ENCODE measurements at places on chromosomes 6 and 20.

GRCh38 chr6:18693881-18694280, 306.7 kb downstream of the RNF144B start:
- no peak for DNase-seq

DNA sequence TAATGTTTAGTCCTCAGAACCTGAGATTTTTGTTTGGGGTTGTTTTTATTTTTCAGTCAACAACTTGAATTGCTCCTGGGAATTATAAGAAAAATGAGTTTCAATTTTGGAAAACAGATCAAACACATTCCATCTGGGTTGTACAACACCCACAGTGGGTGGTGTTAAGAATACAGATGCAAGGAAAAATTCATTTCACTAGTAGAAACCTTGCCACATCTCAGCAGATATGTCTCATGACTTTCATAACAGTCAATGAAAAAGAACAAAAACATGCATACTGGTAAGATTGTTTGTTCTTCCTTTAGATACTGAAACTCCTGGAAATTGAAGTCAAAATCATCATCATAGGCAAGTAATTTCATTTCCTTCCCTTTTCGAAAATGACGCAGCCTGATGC, 78.9 kb downstream of the MOXD1 start:
- DNase-seq: no peak

GRCh38 chr6:43627008-43627825, 1.8 kb downstream of the GTPBP2 start:
- DNase-seq: peak; percentile 46

GRCh38 chr6:40802481-40802880, 215.3 kb upstream of the LRFN2 start:
- DNase-seq: no peak

DNA sequence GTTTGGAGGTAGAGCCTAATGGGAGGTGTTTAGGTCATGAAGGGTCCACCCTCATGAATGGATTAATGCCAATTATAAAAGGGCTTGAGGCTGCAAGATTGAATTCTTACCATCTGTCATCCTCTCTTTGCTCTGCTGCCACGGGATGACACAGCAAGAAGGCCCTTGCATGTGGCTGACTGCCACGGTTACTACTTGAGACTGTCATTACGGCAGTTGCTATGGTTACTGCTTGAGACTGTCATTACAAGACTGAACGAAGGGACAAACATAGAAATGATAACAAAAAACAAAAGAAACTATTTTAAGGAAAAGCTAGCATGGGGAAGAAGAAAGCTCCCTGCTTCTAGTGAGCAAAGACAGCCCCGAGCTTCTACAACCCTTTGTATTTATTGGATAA, 715.0 kb downstream of the TFAP2A start:
- DNase-seq: no peak

GRCh38 chr6:52594221-52594620, 17.4 kb upstream of the TRAM2 start:
- no peak for DNase-seq

DNA sequence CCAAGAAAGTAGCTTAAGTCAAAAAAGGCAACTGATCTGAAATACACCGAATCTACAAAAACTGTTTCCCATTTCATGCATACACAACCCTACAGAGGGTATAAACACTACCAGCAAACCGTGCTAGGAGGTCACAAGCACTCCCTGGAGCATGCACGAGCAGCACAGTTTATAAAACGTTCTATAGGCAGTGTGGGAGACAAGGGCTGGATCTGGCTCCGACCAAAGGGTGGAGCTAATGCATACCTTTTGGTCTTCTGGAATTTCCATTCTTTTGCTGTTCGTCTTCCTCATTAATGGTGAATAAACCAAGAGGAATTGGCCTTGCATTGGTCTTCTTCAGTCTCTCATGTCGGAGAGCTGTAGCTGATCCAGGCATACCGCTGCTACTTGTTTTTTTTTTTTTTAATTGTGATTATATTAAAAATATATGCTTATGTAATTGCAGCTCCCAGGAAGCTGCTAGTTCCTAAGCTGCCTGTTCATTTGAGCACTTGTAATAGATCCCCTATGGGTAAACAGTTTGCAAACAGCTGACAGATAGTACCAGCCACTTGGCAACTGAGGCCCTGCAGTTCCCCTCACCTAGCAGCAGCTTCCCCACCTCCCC, 24.5 kb downstream of the MAP7 start:
- no peak for DNase-seq

DNA sequence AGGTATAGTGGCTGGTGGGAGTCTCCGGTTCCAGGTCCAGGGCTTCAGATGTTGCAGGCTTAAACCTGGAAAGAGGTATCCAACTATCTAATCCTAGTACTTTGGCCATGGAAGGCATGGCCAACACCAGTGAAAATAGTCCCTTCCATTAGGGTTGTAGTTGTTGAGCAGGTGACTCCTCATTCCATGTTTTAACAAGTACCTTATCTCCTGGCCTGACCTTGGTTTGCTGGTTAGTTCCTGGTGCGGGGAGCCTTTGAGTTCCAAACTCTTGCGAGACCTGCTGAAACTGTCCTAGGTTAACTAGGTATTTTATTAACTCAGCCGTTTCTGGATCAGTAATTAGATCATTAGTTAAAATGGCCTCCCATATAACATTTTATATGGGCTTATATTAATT, 165.1 kb upstream of the PROKR2 start:
- DNase-seq: no peak

DNA sequence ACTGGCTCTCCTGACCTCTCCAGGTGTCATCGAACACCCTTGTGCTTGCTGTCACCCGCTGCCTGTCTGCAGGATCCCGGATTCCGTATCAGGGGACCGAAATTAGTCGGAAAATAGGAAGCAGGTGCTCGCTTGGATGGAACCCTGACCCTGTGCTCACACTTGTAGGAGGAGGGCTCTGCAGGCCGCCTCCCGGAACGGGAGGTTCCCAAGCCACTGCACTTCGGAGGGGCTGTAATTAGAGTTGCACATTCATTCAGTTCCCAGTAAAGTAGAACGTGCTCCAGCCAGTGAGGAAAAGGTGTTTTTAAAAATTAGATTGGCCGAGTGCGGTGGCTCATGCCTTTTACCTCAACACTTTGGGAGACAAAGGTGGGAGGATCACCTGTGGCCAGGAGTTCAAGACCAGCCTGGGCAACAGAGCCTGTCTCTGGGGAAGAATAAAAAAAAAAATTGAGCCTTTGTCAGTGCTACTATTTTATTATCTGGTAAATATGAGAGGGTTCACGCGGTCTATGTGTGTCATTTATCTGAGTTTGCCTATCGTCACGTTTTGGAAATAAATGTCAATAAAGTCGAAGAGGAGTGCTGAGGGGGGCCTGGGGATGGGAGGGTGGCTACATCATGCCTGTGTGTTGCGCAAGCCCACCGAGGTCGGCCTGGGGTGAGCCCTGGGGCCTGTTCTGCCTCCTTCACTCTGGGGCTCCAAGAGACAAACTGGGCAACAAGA, 1.5 kb upstream of the GMEB2 start:
- peak; percentile 78 for DNase-seq

DNA sequence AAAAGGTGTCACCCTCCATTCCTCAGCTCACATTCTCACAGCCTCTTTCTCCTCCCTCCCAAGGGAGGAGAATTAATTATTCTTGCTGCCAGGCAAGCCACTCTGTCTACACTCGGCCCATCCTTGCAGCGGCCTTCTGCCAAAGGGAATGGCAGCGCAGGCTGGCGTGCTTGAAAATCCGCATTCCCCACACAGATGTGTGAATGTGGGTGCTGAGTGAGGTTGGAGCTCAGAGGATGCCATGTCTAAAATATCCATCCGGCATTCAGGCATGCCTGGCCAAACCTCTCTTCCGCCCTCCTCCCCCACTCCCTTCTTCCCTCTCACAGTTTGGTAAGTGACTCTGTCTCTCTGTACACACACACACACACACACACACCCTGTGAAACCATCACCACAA, 27.7 kb downstream of the PNPLA1 start:
- no peak for DNase-seq

GRCh38 chr6:137697267-137697938, 169.7 kb upstream of the TNFAIP3 start:
- DNase-seq: no peak

GRCh38 chr6:19753826-19754225, 83.3 kb upstream of the ID4 start:
- DNase-seq: no peak

GRCh38 chr6:23478312-23478711, 647.7 kb upstream of the NRSN1 start:
- DNase-seq: no peak

GRCh38 chr6:101296169-101296960, 97.1 kb upstream of the GRIK2 start:
- no peak for DNase-seq

DNA sequence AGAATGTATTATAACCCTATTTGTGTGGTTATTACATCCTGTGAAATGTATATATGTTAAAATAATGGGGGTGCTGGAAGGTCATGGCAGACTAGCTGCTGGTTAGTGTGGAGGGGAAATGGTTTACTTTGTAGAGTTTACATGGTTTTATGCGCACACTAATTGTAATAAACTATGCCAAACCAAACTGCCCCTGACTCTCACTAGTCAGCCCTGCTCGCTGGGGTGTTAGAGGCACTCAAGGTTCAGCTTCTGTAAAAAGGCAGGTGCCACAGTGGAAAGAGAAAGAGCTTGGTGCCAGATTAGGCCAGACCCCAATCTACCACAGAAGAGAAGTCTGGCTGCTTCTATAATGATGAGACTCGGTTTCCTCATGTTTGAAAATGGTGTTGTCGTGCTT, 52.7 kb downstream of the GOPC start:
- DNase-seq: peak; percentile 43

DNA sequence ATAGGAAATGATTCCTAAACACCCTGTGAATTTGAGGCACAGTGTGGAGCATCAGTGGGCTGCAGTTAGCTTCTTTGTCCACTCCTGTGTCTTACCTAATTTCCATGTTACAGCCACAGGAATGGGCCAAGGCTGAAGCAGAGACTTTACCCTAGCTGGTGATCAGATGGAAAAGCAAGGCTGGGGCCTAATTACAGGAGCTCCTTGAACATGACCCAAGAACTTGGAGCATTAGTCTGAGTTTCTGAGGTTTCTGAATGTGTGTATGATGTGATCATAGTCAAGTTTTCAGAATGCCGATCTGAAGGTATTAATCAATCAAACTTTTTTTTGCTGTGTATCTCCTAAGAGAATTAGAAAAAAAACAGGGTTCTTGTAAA, 18.0 kb downstream of the HECA start:
- no peak for DNase-seq

DNA sequence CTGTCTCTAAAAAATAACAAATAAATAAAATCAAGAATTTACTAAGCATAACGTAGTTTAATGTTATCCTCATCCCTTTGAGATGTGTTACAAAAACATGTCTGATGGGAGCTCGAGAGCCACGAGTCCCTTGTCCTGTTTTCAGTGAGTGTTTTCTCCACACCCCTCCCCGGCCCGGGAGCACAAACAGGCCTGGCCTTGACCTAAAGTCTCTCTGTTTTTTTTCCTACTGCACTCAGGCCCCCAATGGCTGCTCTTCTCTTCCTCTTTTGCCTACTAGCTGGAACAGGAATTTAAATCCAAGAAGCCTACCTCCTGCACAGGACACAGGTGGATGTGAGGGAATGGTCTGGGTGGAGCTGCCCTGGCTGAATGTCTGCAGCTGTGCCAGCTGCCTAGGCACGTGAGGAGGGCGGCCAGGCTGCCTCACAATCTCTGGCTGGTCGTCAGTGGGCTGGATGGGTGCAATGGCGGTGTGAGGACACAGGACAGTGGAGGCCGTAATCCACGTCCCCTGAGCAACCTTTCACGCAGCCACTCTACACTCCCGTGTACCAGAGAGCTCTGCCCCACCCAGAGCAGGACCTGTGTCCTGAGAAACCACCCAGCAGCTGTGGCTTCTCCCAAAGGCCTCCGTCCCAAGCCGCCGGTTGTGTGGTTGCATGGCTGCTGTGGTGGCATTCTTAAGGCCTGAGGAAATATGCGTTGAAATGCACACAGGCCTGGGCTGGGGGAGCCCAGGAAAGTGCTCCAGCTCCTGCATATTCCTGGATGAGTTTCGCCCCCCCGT, 117.5 kb downstream of the FAM120B start:
- DNase-seq: no peak

GRCh38 chr6:144197919-144198318, 47.6 kb downstream of the STX11 start:
- DNase-seq: peak; percentile 31

DNA sequence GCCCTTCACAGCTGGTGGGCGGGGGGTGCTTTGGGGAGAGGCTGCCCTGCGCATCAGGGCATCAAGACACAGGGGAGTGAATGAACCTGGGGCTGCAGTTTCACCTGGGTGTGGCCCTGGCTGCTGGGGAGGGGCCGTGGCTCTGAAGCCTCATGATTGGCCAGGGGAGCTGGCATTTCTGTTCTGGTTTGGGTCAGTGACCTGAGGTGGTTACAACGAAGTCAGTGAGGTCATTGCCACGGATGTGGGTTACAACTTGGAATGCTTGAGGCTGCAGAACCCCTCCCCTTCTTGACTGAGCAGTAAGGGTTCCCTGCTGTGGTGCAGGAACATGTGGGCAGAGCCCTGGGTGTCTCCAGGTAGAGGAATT, 3.0 kb downstream of the TCEA2 start:
- peak; percentile 89 for DNase-seq

DNA sequence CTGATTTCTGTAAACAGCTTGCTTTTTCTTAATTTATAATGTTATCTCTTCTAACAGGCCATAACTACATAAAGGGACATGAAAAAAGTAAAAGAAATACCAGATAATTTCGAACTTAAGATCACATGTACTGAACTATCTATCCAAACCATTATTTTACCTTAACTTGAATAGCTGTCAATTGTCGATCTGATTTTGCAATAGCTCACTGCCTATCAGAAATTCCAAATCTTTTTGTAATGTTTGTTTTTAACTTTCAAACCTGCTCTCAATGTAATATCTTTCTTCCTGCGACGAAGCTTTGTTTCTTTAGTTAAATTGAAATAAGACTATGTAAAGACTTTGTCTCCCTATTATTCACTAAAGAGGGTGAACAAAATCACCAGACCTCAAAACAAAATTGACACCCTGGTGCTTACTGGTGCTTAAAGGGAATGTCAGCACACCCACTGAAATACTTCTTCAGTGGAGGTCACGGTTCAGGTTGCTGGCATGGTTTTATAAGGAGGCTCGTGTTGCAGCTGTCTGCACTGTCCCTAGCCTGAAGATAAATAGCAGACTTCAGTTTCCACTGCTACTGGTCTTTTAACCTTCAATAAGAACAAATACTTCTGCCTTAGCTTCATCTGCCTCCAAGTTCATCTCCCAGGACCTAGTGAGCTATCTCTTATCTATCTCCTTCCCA, 117.5 kb upstream of the QKI start:
- DNase-seq: no peak

DNA sequence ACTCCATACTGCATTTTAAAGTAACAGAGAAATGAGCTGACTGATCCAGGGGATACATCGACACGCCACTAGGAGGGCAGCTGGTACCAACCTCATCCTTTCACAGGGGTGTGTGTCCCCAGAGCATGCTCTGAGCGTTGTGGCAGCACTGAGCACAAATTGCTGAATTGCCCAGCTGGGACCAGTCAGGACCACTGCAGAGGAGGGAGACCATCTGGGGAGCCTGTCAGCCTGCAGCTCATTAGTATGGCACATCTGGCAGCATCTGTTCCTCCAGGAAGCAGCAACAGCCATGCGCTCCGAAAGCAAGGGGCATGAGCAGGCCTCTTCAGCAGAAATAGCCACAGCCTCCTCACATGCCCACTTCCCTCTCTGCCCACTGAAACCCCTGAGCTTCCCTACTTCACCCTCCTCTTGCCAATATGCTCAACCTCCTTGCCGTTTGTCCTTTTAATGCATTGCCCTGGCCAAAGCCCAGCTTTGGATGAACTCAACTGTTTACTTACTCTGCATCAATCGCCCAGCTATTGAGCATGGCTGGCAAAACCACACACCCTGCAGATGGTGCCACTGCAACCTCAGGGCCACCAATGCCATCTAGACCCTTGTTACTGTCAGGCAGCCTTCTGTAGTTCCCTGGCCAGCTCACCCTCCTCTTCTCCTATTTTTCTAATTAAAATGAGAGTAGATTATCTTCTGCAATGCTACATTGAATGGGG, 77.6 kb upstream of the NEDD9 start:
- DNase-seq: no peak
